Spinal cord (tissue), 10 donors: ENCODE measurements at places on chromosomes 5 and 9.
A peak's percentile ranks its signal among the peaks of the same experiment; 100 is the strongest.

DNA sequence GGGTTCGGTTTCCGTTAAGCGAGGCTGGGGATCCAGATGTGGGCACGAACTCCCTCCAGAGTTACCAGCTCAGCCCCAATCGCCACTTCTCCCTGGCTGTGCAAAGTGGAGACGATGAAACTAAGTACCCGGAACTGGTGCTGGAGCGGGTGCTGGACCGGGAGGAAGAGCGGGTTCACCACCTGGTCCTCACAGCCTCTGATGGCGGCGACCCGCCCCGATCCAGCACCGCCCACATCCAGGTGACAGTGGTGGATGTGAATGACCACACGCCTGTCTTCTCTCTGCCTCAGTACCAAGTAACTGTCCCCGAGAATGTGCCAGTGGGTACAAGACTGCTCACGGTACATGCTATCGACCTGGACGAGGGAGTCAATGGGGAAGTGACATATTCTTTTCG is 803 bp downstream of the PCDHGA7 start:
- no peak for DNase-seq

DNA sequence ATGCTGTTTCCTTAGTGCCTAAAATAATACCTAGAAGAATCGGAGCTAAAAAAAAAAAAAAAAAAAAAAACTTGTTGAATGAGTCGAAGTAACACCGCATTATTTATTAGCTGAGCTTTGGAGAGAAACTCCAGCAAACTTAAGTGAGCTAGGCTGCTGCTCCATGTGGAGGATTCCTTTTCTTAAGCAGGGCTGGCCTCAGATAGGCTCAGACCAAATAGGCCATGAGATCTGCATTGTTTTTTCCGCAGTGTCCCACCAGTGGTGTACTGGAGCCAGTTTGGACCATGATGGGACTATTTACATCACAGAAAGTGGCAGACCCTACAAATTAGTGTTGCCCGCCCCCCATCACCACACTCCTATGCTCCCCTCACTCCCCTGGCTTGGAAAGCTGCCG is 341.4 kb downstream of the DTWD2 start:
- no peak for DNase-seq

DNA sequence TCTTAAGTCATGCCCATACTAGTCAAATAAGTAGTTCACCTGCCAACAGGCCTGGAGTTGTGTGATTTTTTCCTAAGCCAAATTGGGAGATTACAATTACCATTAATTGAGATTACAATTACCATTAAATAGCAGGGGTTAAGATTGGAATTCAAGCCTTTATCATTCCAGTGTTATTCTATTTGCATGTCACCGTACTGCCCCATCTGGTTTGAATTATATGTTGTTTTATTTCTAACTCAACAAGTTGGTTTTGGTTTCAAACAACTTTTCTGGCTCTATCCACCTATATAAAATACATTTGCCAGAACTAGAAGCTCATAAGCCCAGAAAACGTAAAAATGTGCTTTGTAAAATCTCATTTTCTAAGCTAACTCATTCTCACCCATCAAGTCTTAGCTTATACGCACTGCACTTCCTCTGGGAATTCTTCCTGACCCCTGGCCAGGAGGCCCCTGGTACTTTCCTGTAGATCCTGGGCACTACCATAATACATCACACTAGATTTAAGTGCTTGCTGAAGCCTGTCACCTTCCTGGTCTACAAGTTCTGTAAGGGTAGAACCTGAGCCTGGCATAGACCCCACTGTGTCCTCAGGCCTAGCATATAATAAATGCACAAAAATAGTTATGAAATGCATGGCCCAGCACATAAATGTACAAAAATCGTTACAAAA is 242.0 kb upstream of the TRPM3 start:
- DNase-seq, result no peak

DNA sequence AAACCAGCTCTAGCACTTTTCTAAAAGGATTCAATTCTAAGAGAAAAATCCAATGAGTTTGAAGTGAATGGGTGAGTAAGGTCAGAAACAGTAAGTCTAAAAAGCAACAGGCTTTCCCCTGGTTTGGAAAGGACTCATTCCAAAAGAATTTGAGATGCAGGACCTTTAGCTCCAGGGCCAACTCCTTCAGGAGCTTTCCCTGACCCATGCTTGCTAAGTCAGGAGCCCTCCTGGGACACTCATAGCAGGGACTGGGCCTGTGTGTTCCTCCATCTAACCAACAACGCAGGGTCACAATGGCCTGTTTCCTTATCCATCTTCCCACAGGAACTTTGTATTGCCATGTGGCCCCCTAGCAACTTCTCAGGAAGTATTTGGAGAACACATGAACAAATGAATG is 198.8 kb downstream of the FRMD3 start:
- DNase-seq, result no peak

DNA sequence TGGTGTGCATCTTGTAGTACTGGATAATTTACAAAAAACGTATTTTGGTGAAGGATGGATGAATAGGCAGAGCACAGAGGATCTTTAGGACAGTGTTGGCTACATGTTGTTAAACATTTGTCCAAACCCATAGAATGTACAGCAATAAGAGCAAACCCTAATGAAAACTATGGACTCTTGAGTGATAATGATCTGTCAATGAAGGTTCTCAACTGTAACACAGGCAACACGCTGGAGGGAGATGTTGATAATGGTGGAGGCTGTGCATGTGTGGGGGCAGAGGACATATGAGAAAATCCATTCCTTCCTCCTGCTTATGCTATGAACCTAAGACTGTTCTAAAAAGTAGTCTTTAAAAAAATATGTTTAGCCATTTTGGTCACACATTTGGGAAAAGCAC is 194.0 kb downstream of the FER start:
- DNase-seq, result no peak

- DNase-seq, result no peak
Observed at GRCh38 chr5:91643797-91644196, 260.7 kb upstream of the ARRDC3 start.

DNA sequence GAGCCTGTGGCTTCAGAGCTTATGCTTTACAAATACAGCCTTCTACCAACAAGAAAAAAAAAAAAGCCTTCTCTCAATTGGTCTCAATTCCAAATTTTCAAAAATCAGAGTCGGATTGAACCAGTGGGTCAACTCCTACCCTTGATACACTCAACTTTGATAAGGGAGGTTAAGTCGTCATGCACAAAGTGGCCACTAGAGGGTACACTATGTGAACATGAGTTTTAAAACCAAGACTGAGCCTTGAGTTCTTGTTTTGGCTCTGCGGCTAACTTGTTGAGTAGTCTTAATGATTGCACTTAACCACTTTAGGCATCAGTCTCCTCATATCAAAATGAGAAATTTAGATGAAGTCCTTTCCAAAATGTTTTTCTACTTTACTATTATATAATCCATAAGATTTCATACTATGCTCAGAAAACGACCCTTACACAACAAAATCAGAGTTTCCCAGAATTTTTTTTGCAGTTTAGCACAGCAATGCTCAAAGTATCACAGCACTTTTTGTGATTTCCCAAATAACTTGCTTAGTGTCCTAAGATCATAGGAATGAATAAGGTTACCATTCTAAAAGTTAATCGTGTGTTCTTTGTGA is 92.9 kb upstream of the MTAP start:
- DNase-seq, result no peak

GRCh38 chr5:83400701-83401100 is 70.8 kb upstream of the VCAN start:
- DNase-seq, result no peak

DNA sequence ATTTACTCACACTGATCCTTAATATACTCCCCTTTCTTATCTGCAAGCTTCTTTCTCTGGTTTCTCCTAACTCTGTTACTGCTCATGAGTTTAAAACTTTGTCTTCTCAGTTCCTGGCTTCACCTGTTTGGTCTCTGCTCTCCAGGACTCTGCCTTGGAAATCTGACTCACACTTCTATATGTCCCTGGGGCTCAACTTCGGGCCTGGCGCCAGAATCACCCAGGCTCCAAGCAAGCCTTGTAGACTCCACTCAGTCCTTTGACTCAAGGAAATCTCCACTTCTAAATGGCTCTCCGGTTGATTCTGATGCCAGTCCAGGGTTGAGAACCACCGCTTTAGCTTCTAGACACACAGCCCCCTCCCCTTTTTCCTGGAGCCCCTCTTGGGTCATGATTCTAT is 57.8 kb downstream of the TMC1 start:
- DNase-seq, result no peak

GRCh38 chr5:146917931-146918330 is 39.4 kb upstream of the PPP2R2B start:
- no peak for DNase-seq

- DNase-seq, result no peak
Observed at GRCh38 chr9:89883401-89884341, 278.9 kb downstream of the GADD45G start.

- DNase-seq, result no peak
Observed at GRCh38 chr5:94422812-94423211, 195.6 kb downstream of the KIAA0825 start.

DNA sequence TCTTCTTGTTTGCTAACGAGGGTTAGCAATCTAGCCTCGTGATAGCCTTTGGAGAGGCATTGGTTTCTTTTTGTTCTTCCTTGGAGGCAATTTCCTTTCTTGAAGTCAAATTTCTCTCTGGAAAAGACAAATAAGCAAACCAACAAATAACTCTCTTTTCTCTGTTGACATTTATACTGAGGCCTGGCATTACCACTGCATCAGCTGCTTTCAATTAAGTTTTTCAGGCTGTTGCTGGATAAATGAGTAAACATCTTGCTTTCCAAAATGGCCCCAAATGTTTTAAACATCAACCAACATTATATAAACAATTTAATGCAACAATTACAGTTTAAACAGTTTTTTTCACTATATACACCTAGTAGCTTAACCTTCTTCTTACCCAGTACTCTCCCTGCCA is 264.4 kb downstream of the HTR1A start:
- DNase-seq, result no peak

DNA sequence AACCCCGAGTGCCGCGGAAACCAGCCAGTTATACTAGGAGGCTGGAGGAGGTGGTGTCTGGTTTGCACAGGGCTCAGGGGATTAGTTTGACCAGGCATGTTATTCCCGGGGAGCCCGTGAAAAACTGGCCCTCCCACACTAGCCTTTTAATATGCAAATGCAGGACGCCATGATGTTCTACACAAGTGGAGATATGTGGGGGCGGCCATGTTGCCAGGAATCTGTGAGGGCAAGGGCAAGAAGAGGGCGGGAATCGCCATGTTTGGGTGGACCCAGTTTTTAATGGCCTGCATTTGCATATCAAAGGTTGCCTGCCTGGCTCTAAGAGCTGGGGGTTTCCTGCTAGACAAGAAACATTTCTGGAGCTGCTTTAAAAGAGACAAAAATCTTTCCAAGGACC is 940.7 kb downstream of the CDH18 start:
- no peak for DNase-seq

- no peak for DNase-seq
Observed at GRCh38 chr5:76125346-76125745, 42.2 kb downstream of the SV2C start.

DNA sequence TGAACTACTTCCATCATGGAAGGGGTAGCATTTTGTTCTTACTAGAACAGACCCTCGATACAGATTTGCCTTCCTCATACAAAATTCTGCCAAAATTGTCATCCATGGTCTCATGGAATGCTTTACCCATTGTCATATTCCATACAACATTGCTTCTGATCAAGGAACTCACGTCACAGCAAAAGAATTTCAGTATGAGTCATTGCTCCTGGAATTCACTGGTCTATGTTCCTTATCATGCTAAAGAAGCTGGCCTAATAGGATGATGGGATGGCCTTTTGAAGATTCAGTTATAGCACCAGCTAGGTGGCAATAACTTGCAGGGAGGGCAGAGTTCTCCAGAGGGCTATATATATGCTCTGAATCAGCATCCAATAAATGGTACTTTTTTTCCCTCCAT is 18.2 kb upstream of the FNIP1 start:
- DNase-seq, result no peak

DNA sequence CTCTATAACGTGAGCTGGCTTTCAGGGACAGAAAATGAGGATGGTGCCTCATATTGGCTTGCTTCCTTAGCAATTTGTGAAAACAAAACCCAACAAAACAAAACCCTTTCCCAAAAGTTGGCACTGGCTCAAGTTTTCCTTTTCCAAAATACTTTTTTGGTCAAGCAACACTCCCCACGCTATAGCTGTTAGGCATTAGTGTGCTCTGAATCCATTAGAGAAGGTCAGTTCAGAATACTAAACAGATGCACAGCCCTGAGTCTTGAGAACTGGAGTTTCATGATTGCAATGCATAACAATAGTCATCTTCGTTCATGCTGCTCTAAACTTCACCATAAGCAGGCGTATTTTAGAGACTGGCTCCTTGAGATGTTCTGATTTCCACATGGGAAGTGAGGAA is 172.0 kb upstream of the KLF9 start:
- DNase-seq, result peak; percentile 66

- no peak for DNase-seq
Observed at GRCh38 chr5:10018201-10019069, 231.3 kb downstream of the ATPSCKMT start.

GRCh38 chr5:146892231-146892630 is 13.7 kb upstream of the PPP2R2B start:
- no peak for DNase-seq

DNA sequence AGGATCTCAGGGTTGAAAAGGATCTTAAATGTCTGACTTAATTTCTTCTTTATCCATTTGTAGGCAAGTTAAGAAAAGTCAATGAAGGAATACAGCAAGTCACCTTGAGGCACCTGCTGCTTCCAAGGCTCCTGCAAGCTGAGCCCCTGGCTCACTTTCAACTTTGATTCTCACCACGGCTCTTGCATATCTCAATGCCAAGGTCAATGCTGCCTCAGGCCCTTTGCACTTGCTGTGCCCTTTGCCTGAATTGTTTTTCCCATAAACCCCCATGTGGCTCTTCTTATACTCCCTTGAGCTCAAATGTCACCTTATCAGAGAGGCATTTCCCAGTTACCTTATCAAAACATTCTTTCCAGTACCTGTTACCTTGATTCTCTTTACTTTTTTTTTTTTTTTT is 144.3 kb upstream of the RAPGEF1 start:
- DNase-seq, result no peak

- no peak for DNase-seq
Observed at GRCh38 chr9:78196258-78196657, 39.6 kb upstream of the CEP78 start.

- no peak for DNase-seq
Observed at GRCh38 chr9:134071149-134071548, 3.3 kb upstream of the BRD3 start.

DNA sequence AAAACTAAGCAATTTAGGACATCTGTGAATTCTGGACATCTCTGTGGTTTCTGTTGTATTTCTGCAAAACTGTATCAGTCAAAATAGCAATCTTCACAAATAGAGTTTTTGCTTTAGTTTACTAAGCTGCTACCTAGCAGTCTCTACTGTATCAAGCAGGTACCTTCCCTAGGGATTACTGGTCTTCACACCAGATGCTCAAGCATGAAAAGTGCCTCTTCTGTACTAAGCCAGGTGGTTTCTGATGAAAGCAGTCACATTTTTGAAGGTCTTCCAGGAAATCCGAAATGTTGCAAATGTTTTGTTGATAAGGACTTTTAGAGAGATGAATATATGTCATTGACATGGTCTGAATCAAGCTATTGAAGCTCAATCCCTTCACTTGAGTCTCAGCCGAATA is 540.0 kb downstream of the KCTD16 start:
- DNase-seq, result no peak

GRCh38 chr9:89880161-89880560 is 275.3 kb downstream of the GADD45G start:
- no peak for DNase-seq
